ENCODE measurements at places on chromosomes 13 and 19. TPM values are rescaled to one million over a fixed set of nuclear protein-coding genes. Genes with fewer than 3 reads are reported as not detected.

NCAN gene
- 0.05 TPM for total RNA-seq

KLK14 gene
- total RNA-seq, result not detected

GRCh38 chr13:44293374-44293773 lies 80.2 kb upstream of the SERP2 start:
- no peak for DNase-seq

A1BG gene
- 4.1 TPM for total RNA-seq

DNA sequence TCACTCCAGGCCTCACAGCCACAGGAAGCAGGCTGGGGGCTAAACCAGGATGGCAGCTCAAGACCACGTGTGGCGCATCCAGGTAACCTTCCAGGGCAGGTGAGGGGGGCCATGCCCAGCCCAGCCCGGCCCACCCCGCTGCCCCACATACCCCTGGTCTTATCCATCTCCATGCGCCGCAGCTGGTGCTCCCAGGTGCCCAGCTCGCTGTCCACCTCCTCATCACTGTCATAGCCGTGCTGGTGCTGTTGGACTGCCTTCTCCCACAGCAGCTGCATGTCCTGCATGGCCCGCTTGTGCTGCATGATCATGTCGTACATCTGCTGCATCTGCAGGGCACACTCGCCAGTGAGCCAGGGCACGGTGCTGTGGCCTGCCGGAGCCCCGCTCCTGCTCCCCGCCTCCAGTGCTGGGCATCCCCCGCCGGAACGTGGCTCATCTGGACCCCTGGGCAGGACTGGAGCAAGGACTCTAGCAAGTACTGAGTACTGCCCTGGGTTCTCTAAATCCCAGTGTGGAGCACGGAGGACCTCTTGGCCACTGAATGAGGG lies 6.0 kb upstream of the TM6SF2 start:
- DNase-seq, result no peak

- DNase-seq, result no peak
Observed at GRCh38 chr13:22061371-22061805, 390.5 kb downstream of the FGF9 start.

GRCh38 chr13:24083141-24083540 lies 77.4 kb upstream of the SPATA13 start:
- DNase-seq, result no peak

All from NCI-H460 (cell line).